ENCODE measurements at places on chromosomes 1 and 21. TPM values are rescaled to one million over a fixed set of nuclear protein-coding genes. Genes with fewer than 3 reads are reported as not detected.

The SHISA4 gene
- 27.0 TPM for total RNA-seq

The SZRD1 gene
- 47.6 TPM for total RNA-seq

The HAO2 gene
- total RNA-seq = not detected

The C1orf115 gene
- 0.85 TPM for total RNA-seq

The SESN2 gene
- total RNA-seq = 32.8 TPM

The TTC34 gene
- 0.33 TPM for total RNA-seq

The C1orf94 gene
- not detected for total RNA-seq

The DFFA gene
- total RNA-seq = 49.1 TPM

The MPL gene
- not detected for total RNA-seq

The BROX gene
- 38.0 TPM for total RNA-seq

The GRHL3 gene
- total RNA-seq = 0.03 TPM

The CFHR4 gene
- total RNA-seq = not detected

The FAM72D gene
- 0.36 TPM for total RNA-seq

The NDUFV3 gene
- 41.9 TPM for total RNA-seq

The FAM131C gene
- 0.85 TPM for total RNA-seq

The KDM1A gene
- total RNA-seq = 72.6 TPM

The GJA5 gene
- 2.9 TPM for total RNA-seq

The MCM3AP gene
- 95.5 TPM for total RNA-seq

The TFAP2E gene
- 0.33 TPM for total RNA-seq
